ENCODE measurements at places on chromosomes 7 and 10.

DNA sequence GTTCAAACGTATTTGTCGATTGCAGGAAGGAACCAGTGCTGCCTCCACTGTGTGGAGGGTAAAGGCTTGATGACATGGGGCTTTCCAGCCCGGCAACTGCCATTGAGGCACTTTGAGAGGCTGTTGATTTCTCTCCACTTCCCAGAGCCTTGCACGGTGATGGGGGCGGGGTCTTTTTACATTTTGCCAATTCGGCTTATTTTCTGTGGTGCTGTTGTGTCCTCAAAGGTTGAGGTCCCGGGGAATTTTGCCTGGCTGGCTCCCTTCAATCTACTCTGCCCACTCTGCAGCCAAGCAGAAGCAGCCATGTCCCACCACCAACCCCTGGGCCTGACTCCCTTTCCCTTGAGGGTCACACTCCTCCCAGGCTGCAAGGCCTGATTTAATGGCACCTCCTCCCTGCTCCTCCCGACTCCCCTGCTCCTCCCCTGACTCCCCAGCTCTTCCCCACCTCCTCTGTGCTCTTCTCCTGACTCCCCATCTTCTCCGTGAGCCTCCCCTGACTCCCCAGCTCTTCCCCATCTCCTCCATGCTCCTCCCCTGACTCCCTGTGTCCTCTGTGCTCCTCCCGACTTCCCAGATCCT is 39.0 kb downstream of the OAT start:
- H3K27me3 ChIP-seq = peaks cover 33% of the 10 kb centered on the region
- no peaks in the 10 kb centered on the region for H3K4me1 ChIP-seq
- H3K27ac ChIP-seq = no peak overlapping the region

GRCh38 chr7:80082213-80082612 is 52.4 kb upstream of the GNAI1 start:
- no peaks in the 10 kb centered on the region for H3K27me3 ChIP-seq
- H3K36me3 ChIP-seq = no peaks in the 10 kb centered on the region
- DNase-seq = no peak
- no peak overlapping the region for H3K4me3 ChIP-seq
- H3K27ac ChIP-seq = no peak overlapping the region

DNA sequence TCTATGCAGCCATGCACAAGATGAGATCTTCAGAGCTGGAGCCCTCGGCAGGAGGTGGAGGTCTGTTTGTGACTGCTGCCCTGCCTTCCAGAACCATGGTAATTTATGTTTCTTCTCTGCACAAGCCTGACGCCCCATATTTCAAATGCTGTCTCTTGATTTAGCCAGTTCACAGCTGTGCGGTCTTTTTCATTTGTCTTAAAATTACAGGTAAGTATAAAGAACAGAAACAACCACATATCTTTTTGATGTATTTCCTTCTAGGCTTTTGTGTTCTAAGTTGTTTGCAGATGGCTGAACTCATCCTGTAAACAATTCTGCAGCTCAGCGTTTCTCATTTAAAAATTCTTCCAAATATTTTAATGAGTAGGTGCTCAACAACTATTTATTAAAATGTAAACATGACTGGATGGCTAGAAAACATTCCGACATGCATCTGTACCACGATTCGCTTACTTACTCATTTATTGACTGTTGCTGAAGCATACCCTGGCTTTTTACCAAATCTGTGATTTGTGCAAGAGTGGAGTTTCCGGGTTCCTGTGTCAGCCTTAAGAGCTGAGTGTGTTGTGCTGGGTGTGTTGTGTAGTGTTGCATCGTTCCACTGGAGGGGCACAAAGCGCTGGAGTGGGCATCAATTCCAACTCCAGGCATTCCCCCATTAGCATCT is 58.9 kb downstream of the PIP4K2A start:
- H3K36me3 ChIP-seq = peaks cover 18% of the 10 kb centered on the region
- H3K27ac ChIP-seq = peak overlapping the region; percentile 85
- peak; percentile 62 for DNase-seq
- H3K27me3 ChIP-seq = no peaks in the 10 kb centered on the region

- H3K36me3 ChIP-seq = no peaks in the 10 kb centered on the region
- H3K27ac ChIP-seq = no peak overlapping the region
- no peaks in the 10 kb centered on the region for H3K4me1 ChIP-seq
- no peak for DNase-seq
- no peak overlapping the region for H3K4me3 ChIP-seq
Measured at GRCh38 chr7:93006480-93007095, 111.2 kb downstream of the SAMD9 start.

DNA sequence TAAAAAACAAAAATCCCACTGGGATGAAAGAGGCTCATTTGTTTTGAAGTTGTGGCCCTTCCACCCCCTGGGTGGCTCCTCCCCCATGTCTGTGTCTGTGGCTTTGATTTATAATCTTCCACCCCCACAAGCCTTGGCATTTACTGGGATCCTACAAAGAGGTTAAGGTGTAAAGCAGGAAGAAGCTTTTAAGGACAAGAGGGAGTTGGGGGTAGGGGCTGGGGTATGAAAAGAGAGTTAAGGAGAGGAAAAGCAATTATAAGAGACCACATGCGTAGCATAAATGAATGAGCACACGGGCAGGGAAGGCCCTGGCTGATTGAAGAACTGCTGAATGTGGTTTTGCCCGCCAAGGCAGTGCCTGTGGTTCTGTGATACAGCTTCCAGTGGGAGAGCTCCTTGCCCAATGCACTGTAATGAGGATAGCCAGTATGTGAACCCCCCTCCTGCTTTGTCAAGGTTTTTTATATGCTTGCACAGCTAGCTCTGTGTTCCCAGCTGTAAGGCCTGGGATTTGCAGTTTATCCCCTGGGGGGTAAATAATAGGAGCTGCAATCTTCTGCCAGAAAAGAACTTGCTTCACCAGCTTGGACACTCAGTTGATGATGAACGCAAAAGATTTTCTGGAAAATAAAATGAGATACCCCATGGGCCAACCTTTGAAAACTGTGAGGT is 34.7 kb upstream of the KMT2E start:
- no peak for DNase-seq
- H3K36me3 ChIP-seq = peaks cover 18% of the 10 kb centered on the region
- H3K27me3 ChIP-seq = no peaks in the 10 kb centered on the region
- H3K27ac ChIP-seq = peak overlapping the region; percentile 25
- H3K4me1 ChIP-seq = peaks cover 52% of the 10 kb centered on the region

- H3K27ac ChIP-seq = no peak overlapping the region
- no peaks in the 10 kb centered on the region for H3K36me3 ChIP-seq
- no peak overlapping the region for H3K4me3 ChIP-seq
- DNase-seq = no peak
- H3K27me3 ChIP-seq = no peaks in the 10 kb centered on the region
Measured at GRCh38 chr7:22377703-22378102, 20.7 kb upstream of the RAPGEF5 start.

- H3K27ac ChIP-seq = no peak overlapping the region
- H3K4me3 ChIP-seq = no peak overlapping the region
- no peaks in the 10 kb centered on the region for H3K36me3 ChIP-seq
- peaks cover 11% of the 10 kb centered on the region for H3K27me3 ChIP-seq
Measured at GRCh38 chr7:158576050-158576762, 11.4 kb downstream of the PTPRN2 start.

GRCh38 chr10:110011681-110012080 is 3.9 kb downstream of the ADD3 start:
- no peaks in the 10 kb centered on the region for H3K27me3 ChIP-seq
- no peak for DNase-seq
- peaks cover 76% of the 10 kb centered on the region for H3K4me1 ChIP-seq
- peaks cover 2% of the 10 kb centered on the region for H3K36me3 ChIP-seq
- no peak overlapping the region for H3K4me3 ChIP-seq

DNA sequence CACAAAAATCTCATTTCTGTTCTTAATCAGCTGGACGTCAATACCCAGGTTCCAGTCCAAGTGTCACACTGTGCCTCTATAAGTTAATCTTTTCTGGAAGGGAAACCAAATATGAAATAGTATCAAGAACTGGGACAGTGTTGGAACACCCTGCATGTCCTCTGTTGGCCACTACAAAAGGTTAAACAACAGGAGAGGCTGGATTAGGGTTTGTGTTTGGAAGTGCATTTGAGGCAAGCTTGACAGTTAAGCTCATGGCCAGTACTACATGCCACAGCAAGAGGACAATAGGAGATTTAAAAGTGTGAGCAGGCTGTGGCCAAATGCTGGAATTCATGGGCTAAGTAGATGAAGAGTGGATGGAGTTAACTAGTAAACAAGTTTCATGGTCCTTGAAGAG is 751.5 kb downstream of the AUTS2 start:
- no peak overlapping the region for H3K4me3 ChIP-seq
- H3K27me3 ChIP-seq = no peaks in the 10 kb centered on the region
- H3K4me1 ChIP-seq = peaks cover 20% of the 10 kb centered on the region
- H3K27ac ChIP-seq = no peak overlapping the region

Measured in activated CD4-positive, alpha-beta T cell treated with anti-CD3 and anti-CD28 coated beads for 36 hours (primary cell).